ENCODE measurements at places on chromosomes 12 and 14.

DNA sequence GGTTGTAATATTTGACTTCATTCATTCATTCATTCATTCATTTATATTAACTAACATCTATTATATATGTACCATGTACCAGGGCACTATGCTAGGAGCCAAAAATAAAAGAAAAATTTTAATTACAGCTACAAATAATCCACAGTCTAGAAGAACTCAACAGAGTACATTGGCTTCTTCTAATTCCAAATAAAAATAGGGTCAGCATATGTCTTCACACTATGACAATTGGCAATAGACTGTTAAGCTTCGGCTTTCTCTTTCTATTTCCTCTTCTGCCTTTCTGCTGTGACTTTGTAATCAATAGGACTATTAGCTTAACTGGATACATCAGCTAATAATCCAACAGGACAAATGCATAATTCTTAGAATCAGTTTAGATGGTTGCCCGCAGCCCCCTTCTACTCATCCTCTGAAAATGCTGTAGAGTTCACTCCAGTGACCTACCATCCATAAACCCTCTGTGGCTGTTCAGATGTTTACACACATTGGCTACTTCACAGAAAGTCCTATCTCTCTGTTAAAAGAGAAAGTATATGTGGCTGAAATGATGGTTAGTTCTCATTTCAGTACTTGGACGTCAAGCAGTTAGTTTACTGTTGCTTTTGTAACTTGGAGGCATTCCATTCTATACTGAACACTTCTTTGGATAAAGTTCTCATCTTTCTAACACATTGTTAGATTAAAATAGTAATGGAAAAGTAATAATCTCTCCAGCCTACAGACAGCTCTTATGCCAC lies 445.5 kb upstream of the GARIN6 start:
- DNase-seq, result no peak

DNA sequence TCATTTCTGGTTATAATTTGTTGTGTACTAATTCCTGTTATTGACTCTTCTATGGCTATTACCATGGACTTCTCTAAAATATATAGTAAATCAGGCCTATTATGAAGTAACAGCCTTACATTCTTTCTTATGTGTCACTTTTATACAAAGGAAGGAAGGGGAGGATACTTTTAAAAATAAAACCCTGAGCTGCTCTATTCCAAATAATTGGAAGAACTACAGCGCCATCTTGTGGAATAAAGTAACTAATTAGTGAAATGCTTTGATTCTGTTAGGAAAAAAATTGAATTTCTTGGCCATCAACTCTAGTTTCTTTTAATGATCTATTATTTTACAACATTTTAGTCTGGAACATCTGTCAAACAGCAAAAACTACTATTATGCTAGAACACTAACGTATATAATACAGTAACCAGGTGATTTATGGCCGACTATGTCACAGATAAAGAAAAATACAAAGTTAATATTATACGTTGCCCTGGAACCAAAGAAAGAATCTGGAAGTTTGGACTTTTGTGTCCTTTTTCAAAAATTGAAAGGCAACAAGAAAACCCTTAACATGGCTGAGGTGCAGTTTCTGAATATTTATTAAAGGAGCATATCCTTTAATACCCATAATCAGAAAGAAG lies 55.0 kb upstream of the NELL2 start:
- DNase-seq, result no peak

- no peak for DNase-seq
These were observed 124.0 kb downstream of the NDUFA12 start for GRCh38 chr12:94879542-94879941.

DNA sequence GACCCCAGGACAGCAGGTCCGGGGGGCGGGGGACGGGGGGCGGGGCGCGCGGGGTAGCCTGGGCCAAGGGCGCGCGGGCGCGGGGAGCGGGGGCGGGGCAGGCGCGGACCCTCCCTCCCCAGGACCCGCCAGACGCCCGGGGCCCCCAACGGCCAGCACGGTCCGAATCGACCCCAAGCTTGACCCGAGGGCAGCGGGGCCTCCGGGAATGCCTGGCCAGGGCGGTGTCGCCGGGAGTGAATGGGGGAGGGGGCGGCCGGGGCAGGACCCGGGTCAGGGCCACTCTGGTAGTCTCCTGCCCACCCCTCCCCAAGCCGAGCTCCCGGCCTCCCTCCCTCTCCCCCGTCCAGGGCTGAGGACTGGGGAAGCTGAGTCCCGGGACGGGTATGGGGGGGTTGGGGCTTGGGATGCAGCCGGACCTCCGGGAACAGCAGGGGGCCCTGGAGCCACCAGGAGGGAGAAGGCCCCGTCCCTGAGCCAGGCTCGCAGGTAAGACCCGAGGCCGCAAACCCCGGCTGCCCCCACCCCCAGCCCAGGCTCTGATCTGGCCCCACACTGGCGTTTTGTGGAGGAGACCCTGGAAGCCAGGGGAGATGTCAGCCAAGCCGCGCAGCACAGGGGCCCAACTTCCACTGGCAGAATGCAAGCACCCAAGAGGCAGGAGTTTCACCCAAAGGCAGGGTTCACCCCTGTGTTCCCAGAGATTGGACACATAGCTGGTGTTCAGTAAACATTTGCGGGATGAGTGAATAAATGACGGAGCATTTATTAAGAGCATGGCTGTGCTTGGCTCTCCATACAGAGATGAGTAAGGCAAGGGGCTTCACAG lies 545 bp upstream of the GALNT9 start:
- no peak for DNase-seq

GRCh38 chr12:81203671-81204204 lies 125.9 kb downstream of the ACSS3 start:
- no peak for DNase-seq

DNA sequence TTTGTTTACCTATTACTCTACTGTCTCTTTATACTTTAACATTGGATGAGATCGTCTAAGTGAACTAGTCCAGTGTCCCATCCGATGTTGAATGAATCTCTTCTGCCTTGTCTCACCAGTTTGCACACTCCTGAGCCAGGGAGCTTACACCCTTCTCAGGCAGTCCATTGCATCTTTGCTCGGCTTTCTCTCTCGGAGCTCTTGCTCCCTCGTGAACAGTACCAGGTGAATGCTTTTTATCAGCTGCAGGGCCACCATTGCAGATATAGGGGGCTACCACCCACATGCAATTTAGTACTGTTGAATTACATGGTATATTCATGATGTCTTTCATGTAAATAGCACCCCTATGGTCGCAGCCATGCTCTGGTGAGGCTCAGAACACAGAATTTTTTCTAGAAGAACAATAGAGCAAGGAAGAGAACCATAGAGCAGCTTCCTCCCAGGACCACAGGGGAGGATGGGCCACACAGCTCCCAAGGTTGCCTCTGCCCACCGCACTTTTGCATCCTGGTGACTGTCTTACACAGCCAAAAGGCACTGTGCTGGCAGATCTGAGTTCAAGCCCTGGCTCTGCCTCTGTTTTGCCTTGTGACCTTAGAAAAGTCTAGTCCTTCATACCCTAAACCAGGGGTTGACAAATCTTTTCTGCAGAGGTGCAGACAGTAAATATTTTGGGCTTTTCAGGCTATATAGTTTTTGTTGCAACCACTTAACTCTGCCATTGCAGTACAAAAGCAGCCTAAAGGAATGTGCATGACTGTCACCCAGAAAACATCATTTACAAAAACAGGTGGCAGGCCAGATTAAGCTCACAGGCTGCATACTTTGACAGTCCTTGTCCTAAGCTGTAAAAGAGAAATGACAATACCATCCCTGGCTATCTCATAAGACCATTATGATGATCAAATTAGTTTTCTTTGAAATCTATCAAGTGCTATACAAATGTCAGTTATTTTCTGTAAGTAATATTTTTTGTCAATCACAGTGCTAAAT lies 35.4 kb downstream of the PLEKHG7 start:
- DNase-seq, result no peak

DNA sequence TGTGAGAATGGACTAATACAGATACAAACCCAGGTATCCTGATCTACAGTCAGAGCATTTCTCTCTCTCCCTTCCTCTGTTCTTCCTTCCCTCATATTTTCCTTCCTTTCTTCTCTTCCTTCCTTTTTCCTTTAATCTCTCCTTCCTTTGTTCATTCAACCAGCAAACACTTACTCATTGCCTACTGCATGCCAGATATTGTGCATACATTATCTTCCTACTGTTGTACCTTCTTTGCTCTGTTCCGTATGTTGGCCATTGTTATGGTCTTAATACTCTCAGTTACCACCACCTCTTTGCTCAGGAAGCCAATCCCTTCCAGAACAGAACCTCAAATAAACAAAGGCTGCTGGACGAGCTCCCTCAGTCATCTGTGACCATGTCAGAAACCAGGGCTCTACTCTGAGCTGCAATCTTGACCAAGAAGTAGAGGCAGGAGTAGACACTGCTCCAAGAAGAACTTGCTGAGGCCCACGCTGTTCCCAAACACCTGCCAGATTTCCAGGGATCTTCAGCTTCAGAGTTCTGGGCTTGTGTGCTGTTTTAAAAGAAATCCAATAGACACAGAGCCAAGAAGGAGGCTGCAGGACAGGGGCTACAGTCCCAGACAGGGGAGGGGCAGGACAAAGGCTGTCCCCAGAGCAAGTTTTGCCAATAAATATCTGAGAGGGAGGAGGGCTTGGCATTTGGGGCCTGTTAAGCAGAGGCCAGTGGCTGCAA lies 526.7 kb upstream of the TBX3 start:
- peak; percentile 56 for DNase-seq

DNA sequence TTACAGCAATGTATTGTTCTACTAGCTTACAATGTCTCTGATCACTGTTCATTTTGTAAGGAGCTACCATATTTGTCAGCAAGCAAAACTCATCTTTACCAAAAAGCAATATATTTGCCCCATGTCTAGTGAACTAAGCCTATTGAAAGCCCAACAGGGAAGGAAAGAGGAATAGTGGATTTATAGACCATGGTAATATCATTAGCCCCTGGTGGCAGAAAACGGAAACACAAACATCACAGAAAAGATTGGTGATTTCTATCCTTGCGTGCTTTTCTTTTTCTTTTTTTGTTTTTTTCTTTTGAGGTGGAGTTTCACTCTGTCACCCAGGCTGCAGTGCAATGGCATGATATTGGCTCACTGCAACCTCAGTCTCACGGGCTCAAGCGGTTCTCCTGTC lies 1562.4 kb upstream of the TMEM132C start:
- DNase-seq, result no peak

- DNase-seq, result no peak
These were observed 46.1 kb upstream of the SYT1 start for GRCh38 chr12:78818487-78818886.

DNA sequence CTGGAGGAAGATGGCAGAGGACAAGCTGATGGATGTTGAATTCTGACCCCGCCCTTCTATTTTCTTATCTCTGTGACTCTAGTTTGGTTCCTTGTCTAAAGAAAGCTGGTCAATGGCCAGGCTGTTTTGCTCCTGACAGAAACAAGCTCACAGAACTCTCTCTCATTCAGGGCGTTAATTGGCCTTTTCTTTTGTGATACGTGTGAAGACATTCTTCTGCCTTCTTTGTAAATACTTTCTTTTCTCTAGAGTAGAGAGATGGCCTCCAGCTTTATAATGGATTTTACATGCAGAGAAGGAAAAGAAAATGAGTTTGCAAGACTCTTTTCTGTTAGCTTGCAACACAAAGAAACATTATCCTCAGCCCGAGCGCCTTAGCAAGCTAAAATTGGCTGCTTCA lies 492.2 kb upstream of the CCDC196 start:
- no peak for DNase-seq

GRCh38 chr12:119565404-119565803 lies 28.2 kb upstream of the TMEM233 start:
- DNase-seq, result no peak

- DNase-seq, result no peak
These were observed 30.6 kb upstream of the EID3 start for GRCh38 chr12:104272938-104273337.

- DNase-seq, result no peak
These were observed 185.8 kb upstream of the NUDT4 start for GRCh38 chr12:93191956-93192355.

DNA sequence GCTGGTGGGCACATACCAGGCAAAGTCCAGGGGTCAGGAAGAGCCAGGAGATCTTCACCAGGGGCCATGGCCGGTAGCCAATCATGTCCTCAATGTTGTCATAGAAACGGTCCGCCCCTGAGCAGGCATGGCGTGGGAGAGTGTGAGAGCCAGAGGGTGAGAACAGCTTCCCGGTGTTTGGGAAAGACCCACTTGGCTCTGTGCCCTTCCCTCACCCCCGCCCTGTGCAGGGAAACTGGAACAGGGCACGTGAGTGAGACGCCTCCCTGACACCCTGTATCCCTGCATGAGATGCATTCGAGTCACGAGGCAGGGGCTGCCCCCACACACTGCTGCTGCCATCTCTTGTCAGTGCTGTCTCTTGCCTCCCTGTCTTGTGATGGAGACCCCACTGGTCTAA lies 20.7 kb downstream of the SLC6A12 start:
- DNase-seq, result peak; percentile 15

GRCh38 chr12:94707892-94708291 lies 57.5 kb upstream of the TMCC3 start:
- no peak for DNase-seq
